Stimulated activated CD8-positive, alpha-beta memory T cell treated with anti-CD3 and anti-CD28 coated beads, Interleukin-15, amount 100 ng/mL, for 4 hours (primary cell): ENCODE measurements at places on chromosomes 2 and 18.

GRCh38 chr2:200324362-200324761 is 17.9 kb downstream of the SPATS2L start:
- no peak for DNase-seq

- no peak for DNase-seq
These were observed 247.8 kb downstream of the BCL2 start for GRCh38 chr18:63071701-63072141.

DNA sequence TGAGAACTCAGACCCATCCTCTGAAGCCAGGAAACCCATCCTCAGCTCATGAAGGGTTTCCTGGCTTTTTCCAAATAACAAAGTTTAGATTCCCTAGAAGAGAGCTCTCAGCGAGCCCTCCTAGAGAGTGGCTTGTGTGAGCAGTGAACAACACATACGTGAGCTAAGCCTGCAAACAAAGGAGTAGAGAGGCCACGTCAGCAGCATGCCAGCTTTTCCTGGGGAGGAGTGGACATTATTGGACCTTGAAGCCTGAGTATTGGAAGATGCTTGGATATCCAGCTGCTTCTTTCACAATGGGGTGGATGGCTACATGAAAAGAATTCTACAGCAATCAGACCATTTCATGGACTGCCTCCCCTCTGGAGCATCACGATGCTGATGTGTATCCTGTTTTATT is 21.1 kb downstream of the KIF5C start:
- DNase-seq = no peak

- no peak for DNase-seq
These were observed 61.4 kb upstream of the MSTN start for GRCh38 chr2:190123956-190124355.

DNA sequence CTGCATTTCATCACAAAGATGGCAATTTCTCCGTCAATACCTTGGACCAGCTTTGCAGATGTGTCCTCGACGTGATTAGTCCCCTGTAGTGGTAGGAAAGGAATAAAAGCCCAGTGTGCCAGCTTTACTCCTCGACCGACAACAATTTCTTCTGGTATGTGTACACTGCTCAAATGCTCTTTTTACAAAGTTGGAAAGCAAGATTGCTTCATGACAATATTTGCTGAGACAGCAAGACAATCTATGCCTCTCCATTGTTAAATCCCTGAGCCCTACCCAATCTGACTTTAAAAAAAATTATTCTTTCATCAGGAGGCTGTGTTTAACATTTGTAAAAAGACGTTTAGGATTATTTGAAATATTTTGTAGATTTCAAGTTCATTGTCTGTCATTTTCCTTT is 27.6 kb upstream of the ZEB2 start:
- DNase-seq = no peak

GRCh38 chr18:27608174-27608573 is 423.1 kb upstream of the CHST9 start:
- DNase-seq = no peak

DNA sequence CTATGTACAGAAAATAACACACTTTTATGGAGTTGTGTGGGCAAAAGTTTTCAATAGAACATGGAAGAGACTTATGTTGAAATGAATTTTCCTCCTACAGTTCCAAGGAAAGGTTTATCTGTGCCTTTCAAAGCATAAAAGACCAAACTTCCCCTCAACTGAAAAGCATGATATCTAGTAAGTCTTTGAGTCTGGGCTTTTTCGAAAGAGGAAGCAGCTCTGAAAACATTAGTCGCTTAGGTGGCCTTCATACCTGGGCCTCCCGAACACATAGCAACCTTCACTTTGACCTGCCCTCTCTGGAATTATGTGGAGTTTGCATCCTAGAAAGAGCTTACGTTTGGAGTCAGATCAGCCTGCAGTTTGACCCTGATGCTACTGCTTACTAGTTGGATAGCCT is 4.8 kb upstream of the CAPN14 start:
- DNase-seq = no peak

DNA sequence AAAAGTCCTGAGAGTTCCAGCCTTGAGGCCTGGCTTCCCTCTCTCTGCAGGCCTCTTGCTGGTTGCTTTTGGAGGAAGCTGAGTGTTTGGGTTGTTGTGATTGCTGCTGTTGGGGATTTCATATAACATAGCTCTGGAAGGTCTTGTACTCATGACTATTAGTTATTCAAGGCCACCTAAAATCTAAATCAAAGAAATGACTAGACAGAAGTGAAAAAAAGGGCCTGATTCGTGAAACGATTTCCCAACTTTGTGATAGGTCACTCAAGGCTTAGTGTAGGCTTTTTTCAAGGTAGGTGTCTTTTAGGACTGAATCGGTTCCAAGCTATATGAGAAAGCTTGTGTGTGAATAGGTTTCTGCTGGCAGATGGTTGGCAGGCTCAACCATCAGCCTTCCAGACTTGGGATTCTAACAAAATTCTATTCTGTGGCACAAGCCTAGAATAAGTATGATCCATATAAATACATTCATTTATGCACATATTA is 164.4 kb downstream of the FMNL2 start:
- DNase-seq = no peak

- DNase-seq = no peak
These were observed 999 bp downstream of the INSIG2 start for GRCh38 chr2:118089139-118089800.

DNA sequence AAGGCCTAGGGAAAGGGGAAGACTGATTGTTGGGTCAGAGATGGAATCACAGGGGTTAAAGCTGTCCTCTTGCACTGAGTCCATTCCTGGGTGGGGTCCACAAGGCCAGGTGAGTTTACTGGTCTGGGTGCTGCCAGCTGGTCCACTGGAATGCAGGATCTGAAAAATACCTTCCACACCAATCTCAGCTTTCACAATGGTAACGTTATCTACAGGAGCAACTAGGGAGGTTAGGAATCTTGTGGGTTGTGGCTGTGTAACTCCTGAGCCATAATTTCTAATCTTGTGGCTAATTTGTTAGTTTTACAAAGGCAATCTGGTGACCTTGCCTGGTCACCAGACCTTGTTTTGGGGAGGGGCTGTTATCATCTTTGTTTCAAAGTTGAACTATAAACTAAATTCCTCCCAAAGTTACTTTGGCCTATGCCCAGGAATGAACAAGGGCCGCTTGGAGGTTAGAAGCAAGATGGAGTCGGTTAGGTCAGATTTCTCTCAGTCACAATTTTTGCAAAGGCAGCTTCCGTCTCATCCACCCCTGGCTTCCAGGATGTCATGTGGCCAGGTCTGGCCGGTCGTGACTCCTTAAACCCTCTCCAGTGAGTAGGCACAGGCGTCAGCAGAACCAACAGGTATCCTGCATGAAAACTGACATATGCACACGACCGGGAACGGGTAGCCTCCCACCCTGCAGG is 123.3 kb upstream of the SH3BP4 start:
- no peak for DNase-seq

GRCh38 chr2:33246432-33246831 is 230.0 kb upstream of the RASGRP3 start:
- no peak for DNase-seq

- no peak for DNase-seq
These were observed 811.8 kb upstream of the ACVR2A start for GRCh38 chr2:147033044-147033443.

DNA sequence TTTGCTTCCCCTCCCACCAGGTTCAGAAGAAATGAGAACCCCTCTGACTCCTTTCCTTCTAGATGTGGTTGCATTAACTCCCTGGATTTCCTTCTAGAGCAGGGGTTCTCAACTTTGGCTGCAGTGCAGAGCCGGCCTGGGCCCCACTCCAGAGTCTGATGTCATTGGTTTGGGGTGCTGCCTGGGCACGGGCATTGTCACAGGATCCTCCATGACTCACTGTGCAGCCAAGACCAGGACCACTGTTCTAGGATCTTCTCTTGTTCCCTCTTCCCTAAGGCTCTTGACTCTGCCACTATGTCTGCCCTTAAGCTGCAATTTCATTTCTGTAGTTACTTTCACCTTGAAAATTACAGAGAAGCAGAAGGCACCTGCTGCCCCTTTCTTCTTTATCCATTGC is 31.8 kb downstream of the TBC1D8 start:
- DNase-seq = no peak

GRCh38 chr2:38997781-38998180 is 108.1 kb downstream of the ARHGEF33 start:
- no peak for DNase-seq

DNA sequence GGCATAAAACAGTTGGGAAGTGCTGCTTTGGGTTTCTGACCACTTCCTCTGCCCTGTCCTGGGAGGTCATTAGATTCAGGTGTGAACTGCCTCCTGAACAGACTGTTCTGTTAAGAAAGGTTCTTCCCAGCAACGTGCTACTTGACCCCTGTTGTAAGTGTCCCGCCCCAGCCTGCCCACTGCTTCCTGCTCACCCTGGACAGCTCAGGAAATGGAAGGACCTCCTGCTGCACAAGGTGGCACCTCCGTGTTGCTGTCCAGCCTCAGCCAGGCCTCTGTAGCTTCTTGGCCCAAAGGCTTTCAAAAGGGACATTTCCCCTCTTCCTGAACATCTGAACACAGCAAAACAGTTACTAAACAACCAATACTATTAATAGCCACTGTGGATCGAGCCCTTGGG is 5.3 kb downstream of the TOGARAM2 start:
- DNase-seq = no peak

DNA sequence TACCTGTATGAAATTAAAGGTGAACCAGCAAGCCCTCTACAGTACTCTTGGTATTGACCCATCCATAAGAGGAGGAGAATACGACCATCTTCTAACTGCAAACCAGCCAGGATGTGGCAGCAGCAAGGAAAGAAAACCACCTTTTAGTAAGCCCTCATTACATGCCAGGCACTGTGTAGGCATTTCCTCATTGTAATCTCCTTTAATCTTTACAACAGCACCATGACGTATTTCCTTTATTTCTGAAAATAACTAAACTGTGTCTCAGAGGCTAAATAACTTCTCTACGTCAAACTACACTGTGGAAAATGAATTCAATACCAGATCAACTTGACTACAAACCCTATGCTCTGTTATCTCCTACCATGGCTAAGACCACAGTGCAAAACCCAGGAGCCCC is 18.2 kb downstream of the WDR35 start:
- no peak for DNase-seq

DNA sequence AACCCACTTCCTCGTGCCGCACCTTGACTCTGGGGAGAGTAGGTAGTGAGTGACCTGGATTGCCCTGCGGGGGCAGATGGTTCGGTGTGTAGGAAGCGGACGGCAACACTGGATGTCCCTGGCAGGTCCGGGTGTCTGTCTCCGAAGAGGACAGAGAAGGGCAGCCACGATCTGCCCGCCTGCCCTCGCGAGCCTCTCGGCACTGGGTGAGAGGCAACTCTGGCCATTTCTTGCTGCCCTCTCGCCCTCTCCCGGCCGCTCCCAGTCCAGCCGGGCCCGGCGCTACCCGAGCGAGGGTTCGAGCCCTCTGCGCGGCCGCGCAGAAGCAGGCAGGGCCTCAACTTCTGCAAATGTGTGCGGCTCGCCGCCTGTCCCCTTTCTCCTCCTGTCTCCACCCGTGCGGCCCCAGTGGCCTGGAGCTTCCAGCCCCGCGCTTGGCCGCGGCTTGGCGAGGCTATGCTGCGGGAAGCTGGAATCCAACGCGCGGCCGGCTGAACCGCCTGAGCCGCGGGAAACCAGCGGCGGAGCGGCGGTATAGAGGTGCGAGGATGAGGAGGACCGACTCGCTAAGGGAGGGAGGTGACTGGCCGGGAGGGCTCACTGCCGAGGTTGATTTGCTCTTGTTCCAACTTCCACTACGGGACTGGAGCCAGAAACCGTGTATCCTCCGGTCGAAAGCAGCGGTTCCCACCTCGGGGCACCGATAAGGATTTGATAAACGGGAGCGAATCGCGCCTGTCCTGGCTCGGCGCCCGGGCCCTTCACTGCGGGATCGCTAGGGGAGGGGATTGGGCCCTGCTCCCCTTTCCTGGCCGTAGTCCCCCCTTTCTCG is 1.5 kb downstream of the EPAS1 start:
- no peak for DNase-seq

- no peak for DNase-seq
These were observed 269.4 kb downstream of the LOXHD1 start for GRCh38 chr18:46387441-46388131.

- no peak for DNase-seq
These were observed 297.9 kb upstream of the MMADHC start for GRCh38 chr2:149885468-149885867.

DNA sequence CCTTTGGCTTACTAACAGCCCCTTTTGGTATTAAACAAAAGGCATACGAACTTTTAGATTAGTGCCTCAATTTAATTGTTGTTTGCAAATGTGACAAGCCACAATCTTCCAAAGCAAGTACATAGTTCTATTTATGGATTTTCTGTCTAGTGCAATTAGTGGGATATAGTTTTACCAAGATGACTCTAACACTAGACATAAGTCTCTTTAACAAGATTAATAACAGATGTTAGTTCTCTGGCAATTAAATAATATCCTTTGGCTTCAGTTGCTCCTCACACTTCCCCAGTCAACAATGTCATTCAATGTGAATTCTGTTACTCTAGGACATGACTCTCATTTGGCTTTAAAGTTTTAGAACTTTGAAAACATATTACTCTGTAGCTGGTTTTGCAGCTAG is 16.7 kb upstream of the MC4R start:
- no peak for DNase-seq

DNA sequence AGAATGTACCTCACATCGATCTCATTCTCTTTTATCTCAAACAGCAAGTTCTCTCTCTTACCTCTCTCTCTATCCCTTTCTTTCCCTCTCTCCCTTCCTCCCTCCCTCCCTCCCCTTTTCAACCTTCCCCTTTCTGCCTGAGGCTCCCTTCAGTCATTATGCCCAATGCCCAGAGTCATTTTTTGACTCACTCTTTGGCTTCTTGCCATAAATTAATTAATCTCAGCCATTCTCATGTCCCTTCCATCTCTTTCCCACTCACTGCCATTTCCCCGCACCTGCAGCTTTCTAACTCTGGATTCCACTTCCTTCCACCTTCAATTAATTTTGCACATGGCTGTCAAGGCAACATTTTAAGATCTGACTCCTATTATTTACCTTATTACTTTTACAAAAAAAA is 60.1 kb downstream of the EVA1A start:
- no peak for DNase-seq

DNA sequence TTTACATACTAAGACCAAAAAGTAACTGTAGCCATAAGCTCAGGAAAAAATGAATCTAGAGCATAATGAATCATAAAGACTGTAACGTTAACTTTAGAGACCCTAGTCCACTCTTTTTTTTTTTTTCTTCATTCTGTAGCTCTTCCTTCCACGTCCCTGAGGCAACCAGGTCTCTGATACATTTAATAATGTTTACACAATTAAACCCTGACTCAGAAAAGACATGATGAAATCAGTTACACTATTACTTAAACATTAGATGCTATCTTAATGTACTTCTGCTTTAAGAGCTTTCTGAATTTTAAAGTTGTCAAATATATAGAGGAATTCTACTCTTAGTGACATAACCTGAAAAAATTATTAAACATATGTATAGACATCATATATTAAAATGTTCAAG is 1121.5 kb upstream of the DDX18 start:
- no peak for DNase-seq
